Putamen (tissue), 1 donor: ENCODE measurements at places on chromosomes 12 and 14.

DNA sequence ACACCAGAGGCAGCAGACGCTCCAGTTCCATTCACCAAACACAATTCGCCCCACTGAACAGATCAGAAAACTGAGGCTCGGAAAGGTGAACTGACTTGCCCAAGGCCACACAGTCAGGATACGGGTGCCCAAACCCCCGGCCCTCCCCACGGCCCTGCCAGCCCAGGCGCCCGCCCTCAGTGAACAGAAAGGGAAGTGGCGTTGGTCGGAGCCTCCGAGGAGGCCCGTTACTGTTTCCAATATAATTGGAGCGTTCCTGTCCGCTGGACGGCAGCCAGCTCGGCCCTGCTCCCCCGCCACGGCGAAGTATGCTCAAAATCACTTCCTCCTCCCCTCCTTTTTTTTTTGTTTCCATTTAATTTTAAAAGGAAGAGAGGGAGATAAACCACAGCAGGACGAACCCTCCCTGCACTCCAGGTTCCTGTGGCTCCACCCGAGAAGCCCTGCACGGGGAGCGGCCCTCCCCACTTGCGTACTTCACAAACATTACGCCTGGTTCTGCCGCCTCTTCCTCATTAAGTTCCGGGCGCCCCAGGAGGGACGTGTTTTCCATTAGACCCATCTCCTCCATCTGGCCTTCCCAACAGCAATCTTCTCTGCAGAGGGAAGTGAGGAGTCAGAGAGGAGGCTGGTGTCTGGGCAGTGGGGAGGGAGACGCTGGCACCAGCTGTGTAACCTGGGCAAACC is 61.1 kb downstream of the NCOR2 start:
- no peak for DNase-seq

DNA sequence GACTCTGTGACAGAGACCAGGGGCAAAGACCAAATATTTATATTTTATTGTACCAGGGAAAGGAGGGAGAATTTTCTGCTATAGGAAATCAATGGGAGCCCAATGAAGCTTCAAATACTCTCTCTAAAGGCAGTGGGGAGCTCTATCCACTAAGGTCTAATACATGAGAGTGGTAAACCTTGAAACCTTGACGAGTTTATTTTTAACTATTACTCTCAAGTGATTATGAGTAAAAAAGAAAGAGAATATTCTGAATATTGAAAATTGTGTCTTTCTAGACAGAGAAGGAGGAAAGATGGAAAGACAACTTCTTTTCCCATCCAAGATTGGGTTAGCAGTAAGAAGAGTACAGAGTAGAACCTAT is 1722.1 kb upstream of the SEL1L start:
- DNase-seq, result no peak

DNA sequence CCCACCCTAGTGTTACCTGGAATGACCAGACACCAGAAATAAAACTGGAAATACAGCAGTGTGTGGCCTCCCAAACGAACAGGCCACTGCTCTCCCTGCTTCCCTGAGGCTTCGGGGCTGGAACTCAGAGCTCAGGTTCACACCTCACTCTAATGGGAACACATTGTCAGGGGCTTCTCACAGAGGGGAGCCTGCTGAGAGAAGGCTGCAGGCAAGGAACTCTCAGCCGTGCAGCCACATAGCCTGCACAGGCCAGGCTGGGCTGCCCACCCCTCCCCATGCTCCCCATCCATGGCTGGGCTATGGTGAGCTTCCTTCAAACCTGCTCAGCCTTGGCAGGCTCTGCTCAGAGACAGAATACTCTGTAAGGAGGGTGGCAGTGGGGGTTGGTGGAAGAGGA is 302.5 kb downstream of the EMP1 start:
- DNase-seq, result no peak

DNA sequence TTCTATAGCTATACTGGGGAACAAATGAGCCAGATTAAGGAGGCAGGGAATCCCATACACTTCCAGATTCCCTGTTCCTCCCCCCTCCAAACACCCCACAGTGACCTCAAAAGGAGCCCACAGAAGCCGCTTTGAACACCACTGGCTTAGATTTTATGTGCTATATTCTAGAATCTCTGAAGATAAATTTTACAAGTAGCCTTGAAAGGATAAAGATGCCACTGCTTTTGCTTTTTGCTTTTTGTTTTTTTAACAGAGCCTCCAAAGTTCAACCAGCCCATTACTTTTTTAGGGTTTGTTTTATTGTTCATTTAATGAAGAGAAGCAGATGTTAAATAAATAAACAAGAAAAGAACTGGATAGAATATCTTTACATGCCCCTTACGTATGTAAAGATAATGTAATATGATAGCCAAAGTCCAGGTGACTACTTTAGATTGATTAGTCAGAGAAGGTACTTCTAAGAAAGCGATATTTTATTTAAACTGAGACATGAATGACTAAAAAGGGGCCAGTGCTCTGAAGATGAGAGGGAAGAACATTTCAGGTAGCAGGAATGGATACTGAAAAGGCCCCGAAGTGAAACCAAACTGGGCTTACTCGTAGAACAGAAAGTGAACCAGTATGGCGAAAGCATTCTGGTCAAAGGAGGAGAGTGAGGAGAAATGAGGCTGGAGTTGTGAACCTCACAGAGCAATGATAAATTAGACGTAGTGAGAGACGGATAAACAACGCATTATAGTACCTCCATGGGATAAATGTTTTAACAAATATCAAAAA is 44.6 kb downstream of the DUSP6 start:
- no peak for DNase-seq

- no peak for DNase-seq
Observed at GRCh38 chr12:111569363-111570083, 29.6 kb downstream of the ATXN2 start.

GRCh38 chr12:78279567-78279966 is 448.9 kb downstream of the NAV3 start:
- DNase-seq, result no peak

GRCh38 chr12:108700833-108701541 is 30.3 kb downstream of the CORO1C start:
- no peak for DNase-seq

GRCh38 chr12:15919418-15919817 is 8.3 kb downstream of the DERA start:
- DNase-seq, result no peak

DNA sequence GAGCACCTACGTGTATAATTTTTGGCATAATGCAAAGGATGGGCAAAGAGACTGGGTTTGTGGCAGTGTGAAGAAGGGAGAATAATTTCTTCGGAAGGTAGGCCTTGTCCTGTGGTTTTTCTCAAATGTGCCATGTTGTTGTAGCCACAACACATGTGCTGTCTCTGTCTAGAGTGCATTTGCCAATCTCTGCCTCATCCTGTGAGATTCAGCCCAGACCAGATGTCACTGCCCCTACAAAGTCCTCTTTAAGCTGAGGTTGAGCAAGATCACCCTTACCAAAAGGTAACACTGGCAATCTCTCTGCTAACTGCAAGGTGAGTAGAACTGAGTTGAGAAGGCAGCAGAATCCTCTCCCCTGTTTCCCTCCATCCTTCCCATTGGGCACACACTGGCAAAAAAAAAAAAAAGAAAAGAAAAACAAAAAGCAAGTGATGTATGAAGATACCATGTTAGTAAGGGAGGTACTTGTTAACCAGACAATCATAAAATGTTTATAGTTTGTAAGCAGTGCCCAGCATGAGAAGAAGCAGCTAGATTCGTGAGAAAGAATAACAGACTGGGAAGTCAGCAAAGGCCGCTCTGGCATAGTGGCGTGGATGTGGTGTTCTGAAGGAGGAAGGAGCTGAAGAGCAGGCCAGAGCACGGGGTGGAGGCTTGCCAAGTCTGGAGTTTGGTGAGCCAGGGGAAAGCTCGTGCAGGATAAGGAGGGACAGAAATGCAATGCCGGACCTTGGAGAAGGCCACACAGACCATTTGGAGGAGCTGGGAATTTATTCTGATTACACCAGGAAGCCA is 18.9 kb downstream of the DYRK2 start:
- no peak for DNase-seq

DNA sequence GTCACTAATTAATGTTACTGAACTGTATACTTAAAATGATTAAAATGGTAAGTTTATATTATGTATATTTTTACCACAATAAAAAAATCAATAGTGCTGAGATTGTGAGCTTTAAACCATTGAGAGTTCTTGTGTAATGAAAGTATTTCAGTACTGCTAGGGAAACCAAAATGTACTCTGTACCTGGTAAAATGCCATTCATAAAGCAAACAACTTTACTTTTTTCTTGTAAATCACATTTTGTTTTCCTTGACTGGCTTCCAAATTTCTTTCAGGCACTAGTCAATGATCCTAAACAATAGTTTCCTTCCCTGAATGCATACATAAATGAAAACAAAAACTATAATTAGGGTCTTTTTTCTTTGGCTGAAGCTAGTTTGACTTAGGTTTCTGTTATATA is 29.4 kb upstream of the SNRPF start:
- no peak for DNase-seq

- DNase-seq, result no peak
Observed at GRCh38 chr12:90183201-90183600, 474.6 kb upstream of the ATP2B1 start.

DNA sequence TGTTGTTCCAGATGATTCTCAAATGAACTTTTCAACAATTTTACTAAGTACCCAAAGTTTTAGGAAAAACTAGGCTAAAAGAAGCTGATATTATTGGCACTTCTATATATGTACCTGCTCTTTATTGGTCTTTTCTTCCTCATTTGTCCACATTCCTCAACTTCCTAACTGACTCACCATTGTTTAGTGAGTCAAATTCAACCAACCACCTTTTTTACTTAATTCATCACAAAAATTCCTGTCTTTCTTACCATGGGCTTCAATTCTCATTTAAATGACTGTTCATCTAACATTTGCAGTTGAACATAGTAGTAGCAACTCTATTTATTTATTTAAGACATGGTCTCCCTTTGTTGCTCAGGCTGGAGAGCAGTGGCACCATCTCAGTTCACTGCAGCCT is 47.6 kb upstream of the SLC2A13 start:
- no peak for DNase-seq

DNA sequence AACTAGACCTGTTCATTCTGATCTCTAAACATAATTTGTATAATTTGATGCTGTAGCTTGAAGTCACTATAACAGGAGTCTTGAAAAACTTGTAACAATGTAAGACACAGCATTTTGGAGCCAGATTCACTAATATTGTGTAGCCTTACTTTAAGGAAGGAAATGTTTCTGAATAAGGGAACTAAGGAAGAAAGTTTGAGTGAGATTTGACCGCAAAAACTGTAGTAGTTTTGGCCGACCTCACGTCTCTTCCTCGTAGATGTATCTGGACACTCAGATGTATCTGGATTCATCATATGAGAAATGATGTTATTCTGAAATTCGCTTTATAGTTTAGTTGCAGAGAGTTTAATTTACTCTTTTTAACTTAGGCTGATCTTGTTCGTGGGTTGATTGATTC is 13.9 kb upstream of the DNAH10 start:
- DNase-seq, result no peak

DNA sequence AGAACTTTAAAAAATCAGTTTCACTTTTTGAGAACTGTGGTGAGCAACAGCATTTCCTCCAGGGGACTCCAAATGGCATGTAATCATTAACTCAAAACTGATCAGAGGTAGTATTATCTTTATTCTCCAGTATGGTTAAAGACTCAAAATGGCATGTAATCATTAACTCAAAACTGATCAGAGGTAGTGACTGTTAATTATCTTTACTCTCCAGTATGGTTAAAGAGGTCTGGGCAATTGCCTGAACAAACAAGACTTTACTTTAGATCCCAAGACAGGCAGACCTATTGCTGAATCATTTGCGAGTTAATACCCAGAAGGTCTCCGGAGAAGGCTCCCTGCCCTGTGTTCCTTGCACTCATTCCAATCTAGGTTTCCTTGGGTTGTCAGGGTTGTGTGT is 6.6 kb upstream of the ACADS start:
- DNase-seq, result no peak
